ENCODE measurements at places on chromosomes 2 and 18.

- DNase-seq = peak; percentile 5
Measured at GRCh38 chr2:222315443-222316121, 16.8 kb upstream of the PAX3 start.

GRCh38 chr2:144704709-144705095 is 184.8 kb upstream of the ZEB2 start:
- DNase-seq = no peak

DNA sequence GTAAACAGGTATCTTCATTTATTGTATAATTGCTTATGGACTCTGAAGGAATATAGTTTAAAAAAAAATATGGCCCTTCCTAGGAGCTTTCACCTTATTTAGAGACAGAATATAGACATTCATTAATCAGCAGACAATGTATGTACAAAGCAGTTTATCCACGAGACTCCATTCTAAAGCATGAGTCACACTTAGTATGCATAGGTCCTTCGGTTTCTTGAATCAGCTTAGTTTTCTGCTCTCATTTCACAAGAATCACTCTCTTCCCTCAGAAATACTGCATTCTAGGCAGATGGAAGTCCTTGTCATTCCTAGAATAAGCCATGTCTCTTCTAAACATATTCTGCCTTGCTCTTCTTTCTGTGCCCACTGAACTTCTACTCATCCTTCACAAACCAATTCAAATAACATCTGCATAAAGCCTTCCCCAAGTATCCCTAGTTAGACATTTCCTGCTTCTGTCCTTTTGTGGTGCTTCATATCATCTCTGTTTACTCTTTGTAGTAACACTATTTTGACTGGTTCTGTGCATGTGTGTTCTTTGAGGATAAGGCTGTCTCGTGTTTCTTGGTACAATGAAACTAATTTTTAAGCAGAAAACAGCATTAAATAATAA is 84.5 kb downstream of the PTRHD1 start:
- no peak for DNase-seq

DNA sequence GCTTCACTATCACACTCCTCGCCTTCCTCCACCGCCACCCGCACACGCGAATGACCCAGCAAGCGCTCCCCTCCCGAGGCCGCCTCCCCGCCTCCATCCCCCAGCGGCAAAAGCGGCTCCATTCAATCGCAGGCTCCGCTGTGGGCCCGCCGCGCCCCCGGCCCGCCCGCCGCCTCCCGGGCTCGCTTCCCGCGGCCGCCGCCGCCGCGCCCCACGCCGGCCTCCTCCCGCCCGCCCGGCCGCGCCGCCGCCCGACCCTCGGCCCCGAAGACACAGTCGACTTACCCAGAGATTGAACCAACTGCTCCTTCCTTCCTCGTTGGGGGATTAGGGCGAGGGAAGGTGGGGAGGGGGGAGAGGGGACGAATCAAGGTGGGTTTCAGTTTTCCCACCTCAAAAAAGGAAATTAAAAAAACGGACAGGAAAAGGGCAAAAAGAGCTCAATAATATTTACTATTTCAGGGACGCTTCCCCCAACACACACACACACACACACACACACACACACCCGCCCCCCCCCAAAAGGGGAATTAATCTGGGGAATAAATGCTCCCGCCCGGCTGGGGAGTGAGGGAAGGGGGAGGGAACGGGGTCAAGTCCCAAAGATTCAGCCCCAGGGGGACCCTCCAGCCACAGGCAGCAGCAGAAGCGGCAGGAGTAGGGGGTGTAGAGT is 743 bp downstream of the XPO1 start:
- DNase-seq = peak; percentile 15

DNA sequence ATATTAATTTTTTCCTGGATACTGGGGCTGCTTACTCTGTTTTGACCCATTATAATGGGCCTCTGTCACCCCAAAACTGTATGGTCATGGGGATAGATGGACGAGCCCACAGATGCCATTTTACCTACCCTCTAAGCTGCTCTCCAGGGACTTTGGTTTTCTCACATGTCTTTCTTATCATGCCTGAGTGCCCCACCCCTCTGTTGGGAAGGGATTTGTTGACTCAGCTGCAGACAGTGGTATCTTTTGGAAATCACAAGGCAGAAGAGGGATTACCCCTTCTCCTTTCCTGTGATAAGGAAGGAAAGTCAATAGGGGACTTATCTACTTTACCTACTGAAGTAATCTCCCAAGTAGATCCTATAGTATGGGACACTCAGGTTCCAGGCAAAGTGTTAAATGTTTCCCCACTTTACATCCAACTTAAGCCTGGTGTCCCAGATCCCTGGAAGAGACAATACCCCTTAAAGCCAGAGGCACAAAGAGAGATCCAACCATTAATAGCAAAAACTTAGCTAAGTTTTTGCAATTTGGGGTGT is 182.7 kb downstream of the RNF152 start:
- no peak for DNase-seq

DNA sequence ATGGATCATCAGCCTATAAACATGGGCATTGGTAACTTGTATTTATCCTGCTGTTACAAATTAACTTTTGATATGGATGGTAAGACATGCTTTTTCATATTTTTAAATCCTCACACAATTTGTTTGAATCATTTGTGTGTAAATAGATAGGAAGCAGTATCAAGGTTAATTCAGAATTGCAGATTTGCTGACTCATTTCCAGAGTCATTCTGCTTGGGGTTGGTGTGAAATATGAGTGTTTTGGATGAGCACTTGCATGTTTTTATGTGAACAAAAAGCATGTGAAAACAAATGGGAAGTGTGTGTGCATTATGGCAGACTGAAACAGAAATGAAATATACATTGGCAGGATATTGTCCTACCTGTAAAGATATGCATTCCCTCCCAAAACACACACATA is 11.8 kb downstream of the CCDC85A start:
- no peak for DNase-seq

- DNase-seq = no peak
Measured at GRCh38 chr2:38284971-38285370, 92.1 kb downstream of the ATL2 start.

GRCh38 chr2:205056151-205056561 is 510.9 kb downstream of the PARD3B start:
- no peak for DNase-seq

- no peak for DNase-seq
Measured at GRCh38 chr18:78632111-78632541, 347.5 kb upstream of the SALL3 start.

DNA sequence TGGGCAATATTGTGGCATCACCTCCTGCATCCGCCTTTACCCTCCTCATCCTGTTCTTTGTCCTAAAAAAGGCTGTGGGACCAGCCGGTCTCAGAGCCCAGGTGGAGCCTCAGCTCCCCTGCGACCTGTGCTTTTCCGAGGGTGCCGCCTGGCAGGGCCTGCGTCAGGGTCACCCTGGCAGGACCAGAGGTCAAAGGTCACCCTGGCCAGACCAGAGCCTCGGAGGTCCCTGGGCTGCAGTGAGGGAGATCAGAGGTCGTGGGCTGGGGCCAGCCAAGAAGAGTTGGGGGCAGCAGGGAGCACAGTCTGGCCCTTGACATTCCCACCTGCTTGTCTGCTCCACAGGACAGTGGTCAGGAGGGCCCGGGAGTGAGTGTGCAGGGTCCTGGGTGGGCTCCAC is 31.5 kb downstream of the RBFA start:
- DNase-seq = no peak

GRCh38 chr2:158967731-158968395 is 577 bp upstream of the TANC1 start:
- DNase-seq = no peak

DNA sequence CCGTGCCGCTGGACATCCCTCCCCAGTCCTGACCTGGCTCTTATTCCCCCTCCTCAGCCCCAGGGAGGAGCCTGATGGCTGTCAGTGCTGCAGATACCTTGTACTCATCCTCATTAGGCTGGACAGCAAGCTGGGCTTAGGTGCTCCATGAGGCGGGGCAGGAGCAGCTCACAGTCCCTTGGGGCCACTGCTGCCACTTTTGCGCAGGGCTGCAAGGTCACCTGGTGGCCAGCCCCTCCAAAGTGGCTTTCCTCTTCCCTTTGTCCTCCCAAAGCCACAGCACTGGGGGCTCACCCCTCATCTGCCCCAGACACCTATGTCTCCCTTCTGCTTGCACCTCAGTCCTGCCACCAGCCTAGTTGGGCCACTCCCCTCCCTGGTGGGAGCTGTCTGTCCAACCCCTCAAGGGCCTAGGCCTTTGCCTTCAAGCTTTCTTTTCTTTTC is 60.8 kb downstream of the FAM168B start:
- no peak for DNase-seq

Measured in MM.1S (cell line).